ENCODE measurements at places on chromosomes 16 and 17. TPM values are rescaled to one million over a fixed set of nuclear protein-coding genes. Genes with fewer than 3 reads are reported as not detected.
A peak's percentile ranks its signal among the peaks of the same experiment; 100 is the strongest.

DNA sequence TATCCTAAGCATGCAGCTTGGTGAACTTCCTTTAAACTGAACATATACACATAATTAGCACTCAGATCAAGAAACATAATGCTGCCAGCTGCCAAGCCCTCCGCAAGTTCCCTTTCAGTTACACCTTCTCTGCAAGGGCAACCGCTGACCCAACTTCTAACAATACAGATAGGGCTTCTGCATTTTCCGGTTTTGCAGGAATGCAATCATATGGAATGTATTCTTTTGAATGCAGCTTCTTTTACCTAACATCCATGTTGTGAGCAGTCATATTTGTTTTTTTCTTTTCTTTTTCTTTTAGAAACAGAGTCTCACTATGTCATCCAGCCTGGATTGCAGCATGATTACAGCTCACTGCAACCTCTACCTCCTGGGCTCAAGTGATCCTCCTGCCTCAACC is 110.7 kb downstream of the GSG1L start:
- peaks cover 92% of the 10 kb centered on the region for H3K27me3 ChIP-seq
- no peak overlapping the region for H3K4me3 ChIP-seq
- no peaks in the 10 kb centered on the region for H3K4me1 ChIP-seq
- H3K36me3 ChIP-seq = no peaks in the 10 kb centered on the region
- no peak for DNase-seq

The DBNDD1 gene
- 32.4 TPM for total RNA-seq

The TERB1 gene
- total RNA-seq = not detected

- H3K4me3 ChIP-seq = no peak overlapping the region
- no peaks in the 10 kb centered on the region for H3K4me1 ChIP-seq
- no peaks in the 10 kb centered on the region for H3K36me3 ChIP-seq
- peaks cover 98% of the 10 kb centered on the region for H3K27me3 ChIP-seq
Observed at GRCh38 chr17:73976676-73977521, 226.6 kb upstream of the RPL38 start.

The FA2H gene
- 3.5 TPM for total RNA-seq

The CCL8 gene
- total RNA-seq = not detected

- DNase-seq = peak; percentile 72
- no peaks in the 10 kb centered on the region for H3K27me3 ChIP-seq
- peak within 1 kb of the TSS; percentile 94 for H3K4me3 ChIP-seq
- H3K4me1 ChIP-seq = 0 out of 2 replicates have a peak, but pooled peaks cover 5% of the 10 kb centered on the region
- peak within 1 kb of the TSS; percentile 33 for H3K27ac ChIP-seq
Observed at GRCh38 chr16:3187798-3188674, at the start of gene OR1F1. TSS of gene OR1F1 (plus strand) at chr16:3188204.

DNA sequence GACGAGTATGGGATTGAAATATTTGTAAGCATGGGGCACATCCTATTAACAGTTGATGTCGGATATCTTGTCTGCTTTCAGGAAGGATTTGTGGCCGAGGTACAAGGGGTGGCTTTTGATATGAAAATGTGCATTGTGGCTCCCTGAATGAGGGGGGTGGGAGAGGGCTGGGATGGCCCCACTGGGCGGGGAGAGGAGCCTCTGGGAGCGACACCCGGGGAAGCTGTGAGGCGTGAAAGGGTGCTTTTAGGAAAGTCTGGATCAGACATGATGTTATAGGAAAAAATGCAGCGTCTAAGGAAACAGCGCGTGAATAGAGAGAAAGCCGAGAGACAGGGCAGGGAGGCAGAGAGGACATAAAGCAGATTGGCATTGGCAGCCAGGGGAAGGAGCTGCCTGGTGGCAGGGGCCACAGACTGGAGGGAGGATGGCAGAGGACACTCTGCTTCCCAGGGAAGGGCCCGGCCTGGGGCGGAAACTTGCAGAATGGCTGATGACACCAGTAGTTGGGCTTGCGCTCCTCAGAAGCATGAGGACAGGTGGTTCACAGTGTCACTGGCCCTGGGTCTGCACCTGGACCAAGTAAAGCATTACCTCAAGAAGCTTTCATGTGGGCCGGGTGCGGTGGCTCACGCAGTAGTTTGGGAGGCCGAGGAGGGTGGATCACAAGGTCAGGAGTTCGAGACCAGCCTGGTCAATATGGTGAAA is 95.7 kb downstream of the NTN1 start:
- H3K27ac ChIP-seq = no peak overlapping the region
- no peaks in the 10 kb centered on the region for H3K27me3 ChIP-seq
- no peak overlapping the region for H3K4me3 ChIP-seq

- H3K27ac ChIP-seq = no peak overlapping the region
- no peaks in the 10 kb centered on the region for H3K36me3 ChIP-seq
- no peak overlapping the region for H3K4me3 ChIP-seq
- no peaks in the 10 kb centered on the region for H3K4me1 ChIP-seq
Observed at GRCh38 chr17:14471052-14471451, 170.2 kb downstream of the HS3ST3B1 start.
